Effector memory CD8-positive, alpha-beta T cell (primary cell): ENCODE measurements at places on chromosomes 3 and 15.

DNA sequence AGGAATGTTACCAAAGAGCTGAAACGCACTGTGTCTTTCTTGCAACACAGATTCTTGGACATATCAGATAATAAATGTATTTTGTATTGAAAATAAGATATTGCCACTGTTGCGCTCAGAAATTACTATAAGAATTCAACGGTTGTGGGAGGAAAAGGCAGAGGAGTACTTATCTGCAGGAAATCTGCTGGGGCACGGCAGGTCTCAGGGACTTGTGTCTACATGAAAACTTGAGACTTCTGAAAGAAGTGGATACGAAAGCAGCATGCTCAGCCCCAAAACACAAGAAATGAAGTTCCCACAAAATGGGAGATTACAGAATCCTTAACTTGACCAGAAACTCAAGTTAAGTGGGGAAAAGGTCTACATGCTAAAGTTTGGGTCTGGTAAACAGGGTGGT is 86.5 kb downstream of the IGSF11 start:
- DNase-seq, result no peak
- no peaks in the 10 kb centered on the region for H3K27me3 ChIP-seq
- peaks cover 8% of the 10 kb centered on the region for H3K4me1 ChIP-seq
- no peak overlapping the region for H3K4me3 ChIP-seq

- H3K4me1 ChIP-seq, result no peaks in the 10 kb centered on the region
- no peak overlapping the region for H3K27ac ChIP-seq
- DNase-seq, result no peak
Observed at GRCh38 chr3:87370007-87370406, 93.6 kb upstream of the POU1F1 start.

DNA sequence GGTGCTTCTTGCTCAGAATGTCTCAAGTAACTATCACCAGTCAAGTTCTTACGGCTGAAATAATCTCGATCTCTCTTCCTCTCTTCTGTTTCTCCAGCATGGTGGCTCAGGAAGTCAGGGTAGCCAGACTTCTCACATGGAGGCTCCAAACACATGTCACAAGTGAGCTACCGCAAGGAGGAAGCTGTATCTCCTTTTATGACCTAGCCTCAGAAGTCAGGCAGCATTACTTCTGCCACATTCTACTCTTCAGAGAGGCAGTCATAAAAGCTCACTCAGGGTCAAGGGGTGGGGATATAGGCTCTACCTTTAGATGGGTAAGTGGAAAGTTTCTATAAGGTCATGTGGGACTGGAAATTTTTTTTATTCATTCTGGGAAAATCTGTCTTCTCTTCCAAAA is 86.6 kb upstream of the NEO1 start:
- DNase-seq, result no peak
- peaks cover 5% of the 10 kb centered on the region for H3K36me3 ChIP-seq
- H3K4me3 ChIP-seq, result peak overlapping the region; percentile 18
- H3K27me3 ChIP-seq, result no peaks in the 10 kb centered on the region

DNA sequence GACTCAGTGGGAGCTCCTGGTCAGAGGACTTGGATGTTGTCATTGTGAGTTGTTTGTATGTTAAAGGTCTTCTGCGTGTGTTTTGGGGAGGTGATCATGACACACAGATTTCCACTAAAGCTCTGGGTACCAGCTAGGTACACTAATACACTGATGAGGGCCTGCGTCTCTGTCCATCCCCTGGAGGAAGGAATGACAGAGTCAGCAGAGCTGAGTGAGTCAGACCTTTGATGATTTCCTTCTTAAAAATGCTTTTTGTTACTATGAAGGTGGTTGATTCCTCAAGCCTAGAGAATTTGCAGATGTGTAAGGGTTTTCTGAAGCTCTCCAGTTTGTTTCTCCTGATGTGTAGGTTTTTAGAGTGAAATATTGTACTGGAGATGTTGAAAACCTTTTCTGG is 424.1 kb upstream of the TPM1 start:
- H3K27ac ChIP-seq, result no peak overlapping the region
- no peak for DNase-seq
- H3K4me3 ChIP-seq, result no peak overlapping the region
- H3K27me3 ChIP-seq, result peaks cover 12% of the 10 kb centered on the region

GRCh38 chr3:64417816-64418215 is 192.6 kb upstream of the PRICKLE2 start:
- H3K27ac ChIP-seq, result no peak overlapping the region
- no peaks in the 10 kb centered on the region for H3K36me3 ChIP-seq
- no peak for DNase-seq
- H3K27me3 ChIP-seq, result no peaks in the 10 kb centered on the region

DNA sequence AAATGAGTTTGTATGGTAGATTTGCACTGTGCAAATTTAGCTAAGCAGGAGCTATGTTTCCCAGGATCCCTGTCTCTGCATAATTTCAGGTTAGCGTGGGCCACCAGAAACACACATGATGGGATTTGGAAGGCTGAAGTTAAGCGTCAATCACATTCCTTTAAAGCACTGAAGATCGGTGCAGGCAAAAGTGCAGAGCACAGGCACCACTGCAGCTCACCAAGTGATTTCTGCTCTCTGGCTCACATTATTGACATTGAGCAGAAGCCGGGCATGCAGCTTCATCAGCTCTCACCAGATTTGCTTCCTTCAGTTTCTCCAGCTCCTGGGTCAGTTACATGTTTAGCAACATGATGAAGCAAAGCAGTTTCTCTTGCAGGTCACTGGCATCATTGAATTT is 256.4 kb upstream of the TGFBR2 start:
- peaks cover 11% of the 10 kb centered on the region for H3K36me3 ChIP-seq
- H3K4me3 ChIP-seq, result no peak overlapping the region
- H3K4me1 ChIP-seq, result peaks cover 37% of the 10 kb centered on the region
